ENCODE measurements at places on chromosomes 5 and 9.
A peak's percentile ranks its signal among the peaks of the same experiment; 100 is the strongest.

DNA sequence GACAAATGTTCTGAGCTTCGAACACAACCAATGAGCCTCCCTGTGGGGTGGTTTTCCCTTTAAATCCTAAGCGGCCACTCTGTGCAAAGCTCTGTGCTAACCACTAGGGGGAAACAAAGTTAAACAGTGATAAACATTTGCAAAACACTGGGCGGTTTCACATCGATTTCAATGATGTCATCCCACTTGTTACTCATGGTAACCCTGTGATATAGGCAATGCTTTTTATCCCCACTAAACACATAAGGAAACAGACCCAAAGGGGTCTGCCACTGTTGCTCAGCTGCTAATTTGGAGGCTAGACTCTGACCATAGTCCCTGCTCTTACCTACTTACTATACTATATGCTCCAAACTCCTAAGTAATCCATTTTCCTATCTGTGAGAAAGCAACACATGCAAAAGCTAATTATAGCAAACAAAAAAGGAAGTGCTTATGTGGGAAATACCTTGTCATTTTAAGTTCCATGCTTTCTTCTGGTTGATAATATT, 57.3 kb downstream of the PTPN3 start:
- peak; percentile 82 for DNase-seq

GRCh38 chr9:453832-454231, 239.2 kb downstream of the DOCK8 start:
- no peak for DNase-seq

- no peak for DNase-seq
Observed at GRCh38 chr5:111079846-111080245, 8.3 kb downstream of the TSLP start.

- no peak for DNase-seq
Observed at GRCh38 chr5:95110118-95110517, 174.8 kb downstream of the MCTP1 start.

DNA sequence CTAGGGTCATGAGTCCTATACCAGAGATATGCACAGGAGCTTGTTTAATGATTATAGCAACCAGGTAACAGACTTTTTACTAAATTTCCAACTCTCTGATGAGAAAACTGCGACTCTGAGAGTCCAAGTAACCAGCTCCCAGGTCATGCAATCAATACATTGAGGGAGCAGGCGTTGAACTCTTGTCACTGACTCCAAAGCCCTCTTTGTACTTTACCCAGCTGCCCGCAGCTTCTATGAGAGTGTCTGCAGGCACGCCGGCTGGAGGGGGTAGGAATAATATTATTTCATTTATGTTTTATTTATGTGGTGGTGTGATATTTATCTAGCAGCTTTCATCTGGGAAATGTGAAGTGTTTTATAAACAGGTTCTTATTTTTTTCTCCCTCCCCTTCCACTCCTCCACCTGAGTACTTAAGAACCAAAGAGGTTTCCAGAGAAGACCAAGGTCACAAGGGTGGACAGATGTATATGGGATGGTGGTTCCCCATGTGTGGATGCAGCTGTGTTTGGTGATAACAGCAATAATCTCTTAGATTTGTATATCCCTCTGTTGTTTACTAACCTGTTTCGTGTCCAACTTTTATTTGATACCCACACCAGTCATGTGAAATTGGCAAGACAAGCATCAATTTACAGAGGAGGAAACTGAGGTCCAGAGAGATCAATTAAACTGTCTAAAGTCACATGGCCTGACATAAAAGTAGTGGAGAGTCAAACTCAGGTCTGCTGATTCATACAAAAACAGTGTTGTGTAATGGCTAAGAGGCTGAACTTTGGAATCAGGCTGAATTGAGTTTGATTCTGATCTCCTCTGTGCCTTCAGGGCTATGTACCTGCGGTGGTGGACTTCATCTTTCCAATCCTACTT, 140.2 kb upstream of the TRIM32 start:
- no peak for DNase-seq

- no peak for DNase-seq
Observed at GRCh38 chr5:133734916-133735315, 122.6 kb upstream of the FSTL4 start.

DNA sequence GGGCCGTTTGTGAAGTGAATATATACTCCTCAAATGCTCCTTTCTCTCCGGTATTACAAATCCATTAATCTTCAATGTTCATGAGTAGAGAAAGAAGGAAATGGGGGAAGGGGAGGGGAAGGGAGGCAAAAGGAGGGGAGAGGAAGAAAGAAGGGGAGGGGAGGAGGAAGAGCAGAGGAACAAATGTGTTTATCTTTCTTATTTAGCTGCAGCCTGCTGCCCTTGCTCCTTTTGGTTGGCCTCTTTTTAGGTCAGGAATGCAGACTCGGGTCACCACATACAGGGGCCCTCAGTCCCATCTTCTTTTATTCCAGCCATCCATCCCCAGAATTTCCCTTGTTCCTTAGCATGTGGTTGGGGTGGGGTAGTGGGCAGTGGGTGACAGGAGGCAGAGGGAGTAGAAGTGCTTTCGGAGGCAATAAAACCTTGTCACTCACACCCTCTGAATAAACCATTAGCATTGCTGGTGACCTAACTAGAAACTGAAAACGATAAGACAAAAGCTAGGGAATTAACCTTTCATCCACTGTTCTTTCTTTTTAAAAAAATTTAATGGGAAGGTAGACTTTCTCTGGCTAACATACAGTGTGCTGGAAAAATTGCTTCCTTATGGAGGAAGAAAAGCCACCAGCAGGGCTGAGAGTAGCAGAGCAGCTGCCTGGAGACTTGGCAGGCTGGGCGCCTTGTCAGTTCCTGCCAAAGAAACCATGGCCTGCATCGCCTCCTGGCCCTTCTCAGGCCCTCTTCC, 16.8 kb upstream of the PRLR start:
- no peak for DNase-seq

GRCh38 chr9:34759432-34760134, 49.6 kb upstream of the CCL21 start:
- DNase-seq = no peak

- DNase-seq = no peak
Observed at GRCh38 chr9:133256686-133257091, 18.3 kb downstream of the ABO start.

DNA sequence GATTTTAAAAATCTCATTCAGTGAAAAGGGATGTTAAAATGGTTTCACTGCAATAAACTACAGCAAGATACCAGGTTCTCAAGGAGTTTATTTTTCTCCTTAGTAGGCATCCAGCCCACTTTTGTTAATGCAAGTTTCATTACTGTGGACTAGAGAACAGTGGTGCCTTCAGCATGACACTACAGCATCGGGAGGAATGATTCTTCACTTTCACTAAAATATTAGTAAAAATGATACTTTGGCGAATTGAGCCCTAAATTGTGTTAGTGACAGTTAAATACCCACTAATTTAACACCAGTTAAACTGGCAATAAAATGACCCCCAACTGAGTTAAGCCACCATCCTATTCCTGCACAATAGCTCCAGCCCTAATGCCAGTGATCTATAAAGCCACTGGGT, 152.2 kb upstream of the MPDZ start:
- no peak for DNase-seq

DNA sequence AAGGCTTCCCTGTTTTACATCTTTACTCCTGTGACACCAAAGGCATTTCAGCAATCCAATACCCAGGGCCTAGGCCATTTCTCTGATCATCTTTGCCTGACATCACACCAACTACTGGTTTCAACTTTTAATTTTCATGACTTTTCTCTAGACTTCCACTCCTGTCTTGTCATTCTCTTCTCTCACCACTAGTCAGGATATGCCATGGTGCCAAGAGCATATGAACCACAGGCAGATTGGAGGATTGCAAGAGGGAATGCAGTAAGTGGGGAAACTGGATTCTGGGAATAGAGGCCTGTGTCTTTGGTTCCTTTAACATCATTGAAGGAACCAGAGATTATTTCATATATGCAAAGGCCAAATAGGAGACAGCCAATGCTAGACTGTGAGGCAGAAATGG, 69.3 kb downstream of the ANKRD31 start:
- peak; percentile 8 for DNase-seq

GRCh38 chr5:117761186-117761585, 1186.6 kb upstream of the SEMA6A start:
- no peak for DNase-seq

DNA sequence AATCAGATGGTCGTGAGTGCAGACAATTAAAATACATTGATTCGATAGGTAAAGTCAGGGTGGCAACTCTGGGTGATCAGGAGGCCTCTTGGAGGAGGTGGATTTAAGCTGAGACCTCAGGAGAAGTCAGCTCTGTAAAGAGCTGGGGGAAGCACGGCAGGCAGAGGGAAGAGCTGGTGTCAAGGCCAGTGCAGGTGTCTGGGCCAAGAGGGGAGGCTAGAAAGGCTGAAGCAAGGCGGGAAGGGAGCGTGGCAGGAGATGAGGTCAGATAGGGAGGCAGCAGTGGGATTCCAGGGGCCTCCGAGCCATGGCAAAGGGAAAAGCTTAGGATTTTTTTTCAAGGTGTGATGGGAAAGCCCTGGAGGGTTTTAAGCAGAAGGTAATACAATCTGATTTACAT, 178.7 kb downstream of the FSTL4 start:
- no peak for DNase-seq

DNA sequence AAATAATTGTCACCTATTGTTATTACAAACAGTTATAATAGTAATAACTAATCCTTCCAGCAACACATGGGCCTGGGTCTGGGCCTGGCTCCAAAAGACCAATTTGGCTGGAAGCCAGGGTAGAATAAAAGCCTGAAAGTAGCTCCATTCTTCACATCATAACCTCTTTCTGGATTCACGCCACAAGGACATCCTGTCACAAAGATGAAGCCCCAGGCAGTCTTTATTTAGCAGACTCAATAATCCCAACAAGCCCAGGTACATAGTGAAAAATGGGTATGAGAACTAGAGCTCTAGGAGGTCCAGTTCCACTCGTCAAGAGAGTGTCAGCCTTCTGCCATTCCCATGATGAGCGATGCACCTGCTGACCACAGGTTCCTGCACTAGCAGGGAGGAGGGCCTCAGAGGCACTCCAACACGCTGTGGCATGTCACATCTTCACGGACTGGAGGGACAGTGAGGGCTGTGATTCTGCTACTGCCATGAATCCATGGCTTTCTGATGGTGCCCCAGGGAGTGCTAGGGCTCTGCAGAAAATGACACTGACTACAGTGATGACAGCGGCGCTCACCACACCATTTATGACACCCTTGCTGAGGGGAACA, 124.9 kb downstream of the SPOCK1 start:
- no peak for DNase-seq

- DNase-seq = no peak
Observed at GRCh38 chr5:135054546-135054945, 20.5 kb upstream of the PITX1 start.

GRCh38 chr5:17966640-17967402, 332.6 kb downstream of the TAF11L14 start:
- DNase-seq = no peak

DNA sequence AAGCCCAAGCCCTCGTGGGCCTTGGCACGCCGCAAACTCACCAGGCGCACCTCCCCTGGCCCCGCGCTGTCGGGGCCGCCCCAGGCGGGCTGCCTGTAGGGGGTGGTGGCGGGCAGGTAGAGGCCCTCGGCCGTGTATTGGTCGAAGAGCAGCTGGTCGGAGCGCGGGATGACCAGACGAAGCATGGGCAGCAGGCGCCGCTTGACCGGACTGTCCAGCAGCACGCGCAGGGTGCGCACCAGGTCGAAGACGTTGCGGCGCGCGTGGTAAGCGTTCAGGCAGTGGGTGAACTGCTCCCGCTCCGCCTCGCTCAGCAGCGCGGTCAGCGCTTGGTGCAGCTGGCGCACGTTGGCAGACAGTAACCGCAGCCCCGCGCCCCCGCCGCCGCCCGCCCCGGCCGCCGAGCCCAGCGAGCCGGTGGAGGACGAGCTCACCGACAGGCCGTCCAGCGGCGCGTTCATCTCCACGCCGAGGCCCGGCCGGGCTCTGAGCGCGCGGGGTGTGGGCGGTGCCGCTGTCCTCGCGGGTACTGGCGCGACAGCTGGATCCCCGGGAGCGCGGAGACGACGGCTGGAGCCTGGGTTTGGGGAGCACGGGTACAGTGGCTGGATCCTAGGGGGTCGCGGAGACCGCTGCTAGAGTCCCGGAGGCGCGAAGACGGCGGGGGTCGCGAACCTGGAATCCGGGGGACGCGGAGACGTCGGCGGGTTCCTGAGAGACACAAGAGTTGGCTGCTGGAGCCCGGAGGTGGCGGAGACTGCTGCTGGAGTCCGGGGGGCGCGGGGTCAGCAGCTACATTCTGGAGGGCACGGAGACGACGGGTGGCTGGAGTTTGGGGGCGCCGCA, 709 bp downstream of the WHRN start:
- peak; percentile 14 for DNase-seq

DNA sequence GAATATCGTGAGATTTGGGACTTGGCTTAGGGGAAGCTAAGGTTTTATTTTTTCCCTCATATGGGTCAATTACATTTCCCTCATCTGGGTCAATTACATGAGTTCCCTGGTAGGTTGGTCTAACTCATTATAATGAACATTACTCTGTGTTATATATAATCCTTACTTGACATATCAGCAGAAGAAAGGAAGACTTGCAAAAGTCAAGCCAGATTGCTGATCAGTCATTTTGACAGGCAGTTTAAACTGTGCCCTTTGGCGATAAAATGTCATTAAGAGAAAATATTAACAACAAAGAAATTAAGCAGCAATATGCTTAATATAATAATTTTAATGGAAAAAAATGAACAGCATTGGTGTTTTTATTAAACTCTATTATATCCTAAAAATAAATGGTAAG, 23.1 kb upstream of the TRPM3 start:
- DNase-seq = no peak

- no peak for DNase-seq
Observed at GRCh38 chr9:87116492-87116891, 169.2 kb upstream of the GAS1 start.

- no peak for DNase-seq
Observed at GRCh38 chr9:93471124-93471523, 17.7 kb upstream of the FAM120AOS start.

- DNase-seq = peak; percentile 86
Observed at GRCh38 chr5:109455598-109456096, 45.9 kb upstream of the PJA2 start.

DNA sequence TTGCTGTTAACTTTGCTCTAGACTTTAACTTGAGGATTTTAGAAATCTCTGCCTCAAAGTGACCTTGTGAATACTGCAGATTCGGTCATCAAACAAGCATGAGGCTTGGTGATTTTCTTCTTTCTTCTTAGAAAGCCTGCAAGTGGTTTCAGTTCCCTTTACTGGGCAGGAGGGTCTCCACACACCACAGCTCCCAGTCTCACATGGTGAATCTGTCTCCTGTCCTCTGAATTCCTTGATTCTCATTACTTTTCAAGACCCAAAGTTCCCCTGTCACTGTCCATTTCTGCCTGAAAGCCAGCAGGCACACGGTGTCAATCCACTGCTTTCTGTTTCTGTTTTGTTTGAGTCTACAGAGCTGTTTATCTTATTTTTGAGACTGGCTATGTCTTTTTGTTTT, 14.1 kb downstream of the HSPB3 start:
- no peak for DNase-seq

- DNase-seq = no peak
Observed at GRCh38 chr9:93675336-93676150, 99.2 kb downstream of the PHF2 start.

GRCh38 chr9:33939924-33940874, 108.5 kb downstream of the UBAP2 start:
- no peak for DNase-seq

GRCh38 chr5:53607886-53608285, 47.4 kb downstream of the NDUFS4 start:
- DNase-seq = peak; percentile 45

- no peak for DNase-seq
Observed at GRCh38 chr5:145984072-145984471, 47.7 kb downstream of the SH3RF2 start.

- peak; percentile 57 for DNase-seq
Observed at GRCh38 chr9:128136816-128137793, 9.6 kb upstream of the PTGES2 start.

- DNase-seq = no peak
Observed at GRCh38 chr5:65508978-65509377, 27.3 kb upstream of the ADAMTS6 start.
